ENCODE measurements at places on chromosomes 11 and 22. TPM values are rescaled to one million over a fixed set of nuclear protein-coding genes. Genes with fewer than 3 reads are reported as not detected.

- no peak for DNase-seq
These were observed 19.3 kb downstream of the MOB2 start for GRCh38 chr11:1467270-1467669.

DNA sequence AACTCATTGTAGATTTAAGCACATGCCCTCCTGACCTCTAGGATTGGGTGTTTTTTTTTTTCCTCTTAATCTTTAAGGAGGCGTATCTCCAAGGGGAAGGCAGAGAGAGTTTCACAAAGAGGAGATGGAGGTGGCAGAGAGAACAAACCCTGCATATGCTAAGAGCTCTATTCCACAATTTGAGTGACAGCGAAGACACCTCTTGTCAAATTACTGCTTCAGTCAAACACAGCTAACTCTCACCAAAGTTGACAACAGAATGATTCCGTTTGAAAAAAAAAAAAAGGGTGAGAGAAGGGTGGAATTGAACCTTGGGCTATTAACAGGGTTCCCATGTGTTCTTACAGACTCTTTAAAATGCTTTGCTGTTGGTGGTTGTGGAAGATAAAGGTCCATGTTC lies 112.6 kb downstream of the NXPE2 start:
- DNase-seq, result no peak

- no peak for DNase-seq
These were observed 5.4 kb downstream of the TRABD start for GRCh38 chr22:50190941-50191741.

Gene OR51B5
- not detected for total RNA-seq

GRCh38 chr22:47594836-47595521 lies 832.5 kb downstream of the TBC1D22A start:
- DNase-seq, result no peak

DNA sequence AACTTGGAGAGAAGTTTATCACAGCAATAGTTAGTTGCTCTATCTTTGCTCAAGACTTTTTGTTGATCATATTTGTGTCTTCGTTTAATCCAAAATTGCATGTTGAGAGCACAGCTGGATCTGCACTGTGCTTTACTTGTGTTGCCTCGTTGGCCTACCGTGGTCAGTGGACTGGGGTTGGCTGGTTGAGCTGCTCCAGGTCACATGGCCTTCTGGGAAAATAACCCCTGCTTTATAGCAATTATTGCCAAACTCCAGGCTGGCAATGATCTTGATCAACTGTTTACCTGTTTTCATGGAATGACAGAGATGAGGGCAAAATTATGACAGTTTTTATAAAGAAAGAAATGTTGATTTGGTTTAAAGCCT lies 5.7 kb upstream of the PLET1 start:
- no peak for DNase-seq

Gene FXYD6
- 0.54 TPM for total RNA-seq

Gene GLYATL1
- not detected for total RNA-seq

Gene CD3G
- total RNA-seq, result 0.15 TPM

Gene OR8D4
- not detected for total RNA-seq

Gene OR52A1
- total RNA-seq, result not detected

Gene NUMA1
- total RNA-seq, result 145 TPM

DNA sequence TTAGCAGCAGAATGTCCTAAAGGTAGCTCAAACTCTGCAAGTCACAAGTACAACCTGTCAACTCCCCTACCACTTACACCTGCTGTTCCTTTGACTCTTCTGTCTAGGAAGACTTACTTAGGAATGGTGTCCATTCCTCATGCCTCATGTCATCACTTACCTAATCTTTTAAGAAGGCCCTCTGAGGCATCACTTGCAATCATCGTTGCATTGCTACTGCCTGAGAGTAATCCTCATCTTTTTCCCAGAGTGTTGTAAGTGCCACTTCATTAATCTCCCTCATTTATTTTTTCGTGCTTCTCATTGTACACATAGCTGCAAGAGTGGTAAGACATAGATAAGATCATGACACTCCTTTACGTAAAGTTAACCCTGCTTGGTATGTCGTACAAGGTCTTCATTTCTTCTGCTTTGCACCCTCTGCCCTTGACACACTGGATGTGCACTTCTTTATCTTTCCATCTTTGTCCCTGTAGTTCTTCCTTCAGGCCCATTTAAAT lies 54.6 kb downstream of the SFI1 start:
- no peak for DNase-seq

Gene PGA4
- total RNA-seq, result not detected

GRCh38 chr11:110715541-110715940 lies 3.3 kb upstream of the ARHGAP20 start:
- no peak for DNase-seq

Gene DMC1
- total RNA-seq, result 3.2 TPM

- no peak for DNase-seq
These were observed 3.5 kb downstream of the FIBIN start for GRCh38 chr11:26997378-26997777.

Gene TMPRSS13
- not detected for total RNA-seq

Gene GRIK4
- 0.62 TPM for total RNA-seq

DNA sequence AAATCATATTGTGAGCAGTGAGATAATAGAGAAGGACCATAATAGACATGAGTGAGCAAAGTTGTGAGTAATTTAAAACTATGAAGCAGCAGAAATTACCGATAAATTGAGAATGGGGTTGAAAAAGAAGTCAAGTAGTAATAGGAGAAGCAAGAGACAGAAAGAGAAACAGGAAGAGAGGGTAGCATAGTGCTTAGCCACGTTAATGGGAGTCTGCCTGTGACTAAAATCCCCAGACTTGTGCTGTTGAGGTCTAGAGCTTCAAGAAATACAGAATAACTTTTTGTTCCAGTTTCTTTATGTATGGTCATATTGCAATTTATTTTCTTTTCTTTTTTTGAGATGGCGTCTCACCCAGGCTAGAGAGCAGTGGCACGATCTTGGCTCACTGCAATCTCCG lies 368.7 kb downstream of the METTL15 start:
- DNase-seq, result no peak

DNA sequence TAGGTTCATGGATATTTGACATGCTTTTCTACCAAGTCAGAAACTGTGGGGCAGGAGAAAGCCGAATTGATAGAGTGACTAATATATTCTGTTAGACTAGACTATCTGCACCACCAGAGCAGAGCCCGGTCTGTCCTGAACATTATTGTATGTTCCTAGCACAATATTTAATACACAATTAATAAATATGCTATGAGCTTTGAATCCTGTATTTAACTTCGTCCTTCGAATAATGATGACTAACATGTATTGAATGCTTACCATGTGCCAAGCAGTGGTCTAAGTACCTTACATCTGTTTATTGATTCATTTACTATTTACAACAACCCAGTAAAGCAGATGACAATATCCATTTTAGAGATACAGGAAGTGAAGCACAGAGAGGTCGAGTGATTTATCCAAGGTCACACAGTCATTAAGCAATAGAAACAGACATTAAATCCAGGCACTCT lies 44.8 kb upstream of the ANO3 start:
- DNase-seq, result no peak

GRCh38 chr22:17957204-17957603 lies 67.2 kb downstream of the MICAL3 start:
- no peak for DNase-seq

Gene GRM5
- total RNA-seq, result 0.03 TPM

- no peak for DNase-seq
These were observed 129.1 kb downstream of the PARVA start for GRCh38 chr11:12506404-12506921.

GRCh38 chr22:32561163-32561562 lies 86.6 kb downstream of the FBXO7 start:
- no peak for DNase-seq

GRCh38 chr11:64125676-64126075 lies 40.2 kb downstream of the MACROD1 start:
- DNase-seq, result no peak

DNA sequence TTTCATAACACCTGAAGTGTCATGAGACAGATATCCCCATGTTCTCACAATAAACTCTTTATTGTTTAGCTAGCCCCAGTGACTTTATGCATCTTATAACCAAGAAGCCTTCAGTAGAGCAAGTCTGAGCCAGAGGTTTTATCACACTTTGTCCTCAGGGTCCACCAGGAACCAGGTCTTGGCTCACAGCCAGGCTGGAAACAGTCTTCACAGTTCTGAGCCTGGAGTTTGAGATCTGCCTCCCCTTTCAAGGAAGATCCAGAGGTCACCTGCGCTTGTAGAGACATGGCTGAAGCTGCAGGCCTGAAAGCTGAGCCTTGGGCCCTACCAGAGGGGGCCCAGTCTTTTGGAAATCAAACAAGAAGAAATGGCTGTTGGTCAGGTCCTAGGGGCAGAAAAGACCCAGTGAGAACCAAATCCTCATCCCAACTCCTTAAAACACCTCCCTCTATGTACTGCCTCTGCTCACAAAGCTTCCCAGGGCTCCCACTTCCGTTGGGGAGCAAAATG lies 3.5 kb downstream of the RRP8 start:
- no peak for DNase-seq

- no peak for DNase-seq
These were observed 120.3 kb downstream of the KCNQ1OT1 start for GRCh38 chr11:2579315-2580060.

DNA sequence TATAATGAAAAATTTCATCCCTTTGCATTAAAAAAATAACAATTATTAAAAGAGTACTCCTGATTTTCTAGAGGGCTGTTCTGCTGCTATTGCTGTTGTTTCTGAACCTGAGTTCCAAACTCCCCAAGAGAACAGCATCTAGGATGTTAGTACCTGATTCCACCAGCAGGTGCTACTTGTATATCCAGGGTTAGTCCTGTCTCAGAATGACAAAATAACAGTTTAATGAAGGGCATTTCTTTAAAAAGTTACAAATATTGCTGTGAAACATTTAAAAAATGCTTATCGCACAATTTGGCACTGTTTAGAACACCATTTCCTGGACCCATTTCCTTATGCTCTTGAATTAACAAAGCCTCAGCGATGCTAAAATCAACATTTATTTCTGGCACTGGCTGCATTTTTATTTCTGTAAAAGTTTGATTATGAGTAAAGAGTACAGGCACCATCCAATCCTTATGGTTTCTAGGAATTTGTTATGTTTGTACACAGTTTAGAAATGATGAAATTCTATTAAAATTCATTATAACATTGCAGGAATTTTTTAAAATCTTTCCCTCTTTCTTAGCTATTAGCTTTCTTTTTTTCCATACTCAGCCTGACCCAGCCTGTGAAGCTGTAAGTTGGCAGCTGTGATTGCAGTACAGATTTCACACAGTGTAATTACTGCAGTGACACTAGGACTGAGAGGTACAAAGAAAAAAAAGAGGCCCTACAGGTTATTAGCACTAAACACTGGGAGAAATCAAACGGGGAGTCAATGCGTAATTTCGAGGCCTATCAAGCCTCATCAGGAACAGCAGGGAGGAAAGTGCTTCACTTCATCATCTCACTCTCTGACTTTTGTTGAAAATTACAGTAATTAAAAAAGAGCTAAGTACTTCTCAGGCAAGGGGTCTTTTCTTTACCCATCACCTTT lies 208.8 kb downstream of the DCDC1 start:
- no peak for DNase-seq

GRCh38 chr11:12182302-12182675 lies 71.9 kb downstream of the MICAL2 start:
- DNase-seq, result no peak

DNA sequence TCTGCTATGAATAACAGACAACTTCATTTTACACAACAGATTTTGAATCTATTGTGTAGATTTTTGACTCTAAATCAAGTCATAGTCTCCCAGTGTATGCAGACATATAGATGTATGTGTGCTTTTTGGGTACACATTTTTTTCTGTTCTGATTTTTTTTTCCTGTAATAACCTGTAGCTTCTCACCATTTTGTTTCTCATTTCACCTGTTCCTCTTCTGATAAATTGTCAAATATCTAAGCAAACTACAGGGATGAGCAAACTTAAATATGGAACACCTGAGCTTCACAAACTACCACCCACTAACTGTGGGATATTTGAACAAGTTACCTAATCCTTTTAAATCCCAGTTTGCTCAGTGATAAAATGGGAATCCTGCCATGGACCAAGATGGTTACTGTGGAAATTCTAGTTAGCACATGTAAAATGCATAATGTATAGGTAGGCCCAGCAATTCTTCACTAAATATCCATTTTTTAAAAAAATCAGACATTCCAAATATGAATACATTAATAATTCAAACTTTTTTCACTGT lies 15.7 kb downstream of the LGR4 start:
- no peak for DNase-seq

Gene NXPE2
- total RNA-seq, result not detected
